ENCODE measurements at places on chromosomes 1 and 21.
A peak's percentile ranks its signal among the peaks of the same experiment; 100 is the strongest.

DNA sequence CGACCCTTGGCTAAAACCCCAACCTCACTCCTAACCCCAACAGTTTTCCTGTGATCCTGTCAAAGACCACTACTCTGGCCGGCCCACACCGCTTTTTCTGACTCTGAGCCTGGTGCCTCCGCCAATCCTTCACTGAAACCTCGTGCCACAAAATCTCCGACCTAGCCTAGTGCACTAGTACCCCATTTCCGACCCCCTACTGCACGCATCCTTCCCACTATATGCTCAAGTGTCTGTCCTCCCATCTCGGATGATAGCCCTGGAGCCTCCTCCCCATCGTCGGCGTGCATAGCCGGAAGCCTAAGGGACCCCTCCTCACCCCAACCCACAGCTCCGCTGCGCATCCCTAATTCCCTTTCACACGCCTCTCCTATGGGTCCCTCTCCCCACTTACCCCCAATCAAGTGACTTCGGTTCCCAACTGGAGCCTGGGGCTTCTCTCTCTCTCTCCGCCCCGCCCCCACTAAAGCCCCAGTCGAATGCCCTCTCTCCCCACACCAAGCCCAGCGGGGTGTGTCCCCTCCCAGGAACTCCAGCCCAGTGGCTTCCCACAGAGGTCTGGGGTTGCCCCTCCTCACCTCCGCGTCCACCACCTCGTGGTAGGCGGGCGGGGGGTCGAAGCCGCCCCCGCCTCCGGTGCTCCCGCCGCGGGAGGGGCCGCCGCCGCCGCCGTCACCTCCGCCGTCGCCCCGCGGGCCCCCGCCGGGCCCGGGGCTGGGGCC lies 791 bp downstream of the USP24 start:
- DNase-seq: no peak

DNA sequence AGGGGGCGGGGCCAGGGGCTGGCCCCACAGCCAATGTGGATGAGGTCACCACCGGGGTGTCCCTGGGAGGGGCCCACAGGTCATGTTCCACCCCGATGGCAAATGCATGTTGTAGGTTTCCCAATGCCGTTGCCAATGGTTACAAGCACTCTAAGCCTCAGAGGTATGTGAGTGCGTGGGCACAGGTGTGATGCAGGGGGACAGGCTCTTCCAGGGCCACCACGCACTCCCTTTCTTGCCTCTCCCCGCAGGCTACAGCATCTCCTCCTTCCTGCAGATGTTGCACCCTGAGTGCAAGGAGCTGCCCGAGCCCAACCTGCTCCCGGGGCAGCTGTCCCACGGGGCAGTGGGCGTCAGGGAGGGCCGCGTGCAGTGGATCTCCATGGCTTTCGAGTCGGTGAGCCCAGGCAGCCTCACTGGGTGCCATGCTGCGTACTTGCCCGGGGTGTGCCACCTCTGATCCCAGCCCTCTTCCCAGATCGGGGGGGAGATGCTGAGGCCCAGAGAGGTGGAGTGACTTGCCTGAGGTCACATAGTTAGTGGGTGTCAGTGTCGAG lies 52.4 kb downstream of the DISP3 start:
- no peak for DNase-seq

DNA sequence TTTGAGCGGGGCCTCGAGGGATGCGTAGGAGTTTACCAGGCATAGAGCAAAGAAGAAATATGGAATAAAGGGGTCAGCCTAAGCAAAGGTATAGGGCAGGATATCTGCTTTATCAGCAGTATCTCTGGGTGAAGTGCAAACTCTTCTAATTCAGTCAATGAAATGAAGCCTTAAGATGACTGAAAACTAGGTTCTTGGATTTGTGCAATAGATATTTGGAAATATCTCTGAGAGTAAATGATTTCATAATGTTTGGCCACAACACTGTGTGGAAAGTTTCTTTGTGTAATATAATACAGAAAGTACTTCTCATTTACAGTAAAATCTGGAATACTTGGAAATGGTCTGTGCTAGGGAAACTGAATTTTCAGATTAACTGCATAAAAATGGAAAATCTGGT lies 26.1 kb downstream of the KCNJ15 start:
- DNase-seq: no peak

GRCh38 chr1:160834945-160835565 lies 27.6 kb downstream of the CD244 start:
- no peak for DNase-seq

DNA sequence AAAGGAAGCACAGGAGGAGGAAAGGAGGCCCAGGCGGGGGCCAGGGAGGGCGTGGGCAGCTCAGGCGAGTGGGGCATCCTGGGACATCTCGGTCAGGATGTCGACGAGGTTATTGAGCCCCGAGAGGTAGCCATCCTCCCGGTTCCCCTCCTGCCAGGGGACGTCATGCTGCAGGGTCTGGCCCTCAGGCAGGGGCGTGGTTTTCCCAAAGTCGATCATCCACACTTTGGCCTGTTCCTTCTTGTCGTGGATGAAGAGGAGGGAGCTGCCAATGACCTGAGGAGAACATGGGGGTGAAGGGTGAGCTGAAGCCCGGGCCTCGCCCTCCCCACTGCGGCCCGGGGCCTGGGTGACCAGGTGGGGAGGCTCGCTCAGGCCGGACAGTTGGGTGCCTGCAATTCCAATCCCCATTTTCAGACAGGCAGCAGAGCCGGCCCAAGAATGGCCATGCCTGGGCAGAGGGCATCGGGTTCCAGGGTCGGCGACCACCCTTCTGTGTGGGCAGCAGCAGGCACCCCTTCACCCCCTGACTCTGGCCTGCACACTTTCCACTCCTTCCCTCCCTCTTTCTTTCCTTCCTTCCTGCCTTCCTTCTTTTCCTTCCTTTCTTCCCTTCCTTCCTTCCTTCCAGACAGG lies 86.2 kb downstream of the STUM start:
- no peak for DNase-seq

- no peak for DNase-seq
Measured at GRCh38 chr1:165225062-165225461, 131.5 kb downstream of the LMX1A start.

DNA sequence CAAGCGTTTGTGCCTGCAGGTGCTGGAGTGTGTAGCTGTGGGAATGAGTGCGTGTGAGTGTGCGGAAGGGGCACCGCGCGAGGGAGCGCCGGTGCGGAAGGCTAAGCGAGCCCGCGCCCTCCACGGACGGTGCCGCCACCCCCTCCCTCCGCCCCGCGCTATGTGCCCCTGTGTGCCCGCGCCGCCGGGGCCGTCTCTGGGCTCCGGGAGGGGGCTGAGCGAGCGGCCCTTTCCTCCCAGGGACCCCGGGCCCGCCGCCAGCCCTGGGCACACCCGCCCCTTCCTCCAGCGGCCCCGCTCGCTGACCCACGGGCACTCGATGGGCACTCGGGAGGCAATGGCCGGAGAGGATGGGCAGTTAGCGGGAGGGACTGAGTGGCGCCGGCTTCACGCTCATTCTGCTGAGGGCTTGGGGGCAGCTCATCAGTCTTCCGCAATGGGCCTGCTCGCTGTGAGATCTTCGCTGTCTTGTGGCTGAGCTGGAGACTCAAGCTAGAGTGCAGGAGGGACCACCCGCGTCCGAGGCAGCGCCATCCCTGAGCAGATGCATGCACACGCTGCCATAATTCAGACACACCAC lies 8.6 kb upstream of the ADGRB2 start:
- no peak for DNase-seq

DNA sequence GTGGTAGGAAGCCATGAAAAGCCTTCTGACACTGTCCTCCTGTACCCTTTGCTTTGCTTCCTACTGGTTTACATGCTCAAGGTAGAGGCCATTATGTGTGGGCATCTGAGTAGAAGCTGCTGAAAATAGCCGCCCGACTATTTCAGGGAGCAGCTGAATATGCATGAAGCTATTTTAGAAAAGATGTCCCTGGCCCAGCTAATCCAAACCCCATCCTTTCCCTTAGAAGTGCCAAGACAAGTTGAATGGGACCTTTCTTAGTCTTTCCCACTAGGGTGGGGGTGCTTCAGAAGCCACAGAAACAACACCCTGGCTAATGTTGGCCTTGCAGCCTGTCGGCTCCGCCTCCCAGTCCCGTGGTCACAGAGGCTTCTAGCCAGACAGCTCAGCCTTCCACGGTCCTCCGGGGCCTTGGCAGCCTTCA lies 205.1 kb upstream of the EDN2 start:
- DNase-seq: no peak

- DNase-seq: no peak
Measured at GRCh38 chr1:17123196-17124045, 4.2 kb upstream of the PADI2 start.

GRCh38 chr21:41926807-41927171 lies 27.0 kb downstream of the C2CD2 start:
- no peak for DNase-seq

- no peak for DNase-seq
Measured at GRCh38 chr1:208343226-208343625, 99.0 kb upstream of the PLXNA2 start.

DNA sequence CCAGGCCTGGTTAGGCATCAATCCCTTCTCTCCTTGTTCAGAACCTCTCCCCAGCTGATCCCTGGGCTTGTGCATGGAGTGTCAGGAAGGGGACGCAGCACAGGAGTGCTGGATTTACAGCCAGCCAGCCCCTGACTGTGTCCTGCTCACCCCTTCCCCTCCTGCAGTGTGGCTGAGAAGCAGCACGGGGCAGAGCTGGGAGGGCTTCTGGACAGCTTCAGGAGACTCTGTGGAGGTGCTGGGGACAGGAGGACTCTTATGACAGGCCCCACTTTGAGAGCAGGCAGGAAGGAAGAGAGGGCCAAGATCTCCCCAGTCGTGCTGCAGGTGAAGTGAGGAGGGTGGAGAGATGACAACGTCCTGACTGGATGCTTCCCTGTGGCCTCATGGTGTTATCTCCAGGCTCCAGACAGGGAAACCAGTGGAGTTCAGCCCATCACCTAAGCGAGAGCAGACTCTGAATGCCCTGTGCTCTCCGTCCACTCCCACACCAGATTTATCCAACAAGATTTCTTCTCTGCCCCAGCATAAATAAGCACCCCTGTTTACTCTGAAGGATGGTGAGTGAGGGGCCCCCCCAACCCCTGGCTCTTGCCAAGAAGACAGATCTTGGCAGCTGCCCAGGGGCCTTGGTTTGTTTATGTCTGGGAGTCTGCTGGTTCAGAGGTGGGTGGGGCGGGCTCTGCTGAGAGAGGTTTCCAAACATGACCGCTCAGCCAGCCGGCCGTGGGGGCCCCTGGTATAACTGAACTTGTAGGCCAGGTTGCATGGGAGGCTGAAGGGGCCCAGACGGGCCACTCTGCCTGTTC lies 21.3 kb downstream of the TMCC2 start:
- peak; percentile 60 for DNase-seq

DNA sequence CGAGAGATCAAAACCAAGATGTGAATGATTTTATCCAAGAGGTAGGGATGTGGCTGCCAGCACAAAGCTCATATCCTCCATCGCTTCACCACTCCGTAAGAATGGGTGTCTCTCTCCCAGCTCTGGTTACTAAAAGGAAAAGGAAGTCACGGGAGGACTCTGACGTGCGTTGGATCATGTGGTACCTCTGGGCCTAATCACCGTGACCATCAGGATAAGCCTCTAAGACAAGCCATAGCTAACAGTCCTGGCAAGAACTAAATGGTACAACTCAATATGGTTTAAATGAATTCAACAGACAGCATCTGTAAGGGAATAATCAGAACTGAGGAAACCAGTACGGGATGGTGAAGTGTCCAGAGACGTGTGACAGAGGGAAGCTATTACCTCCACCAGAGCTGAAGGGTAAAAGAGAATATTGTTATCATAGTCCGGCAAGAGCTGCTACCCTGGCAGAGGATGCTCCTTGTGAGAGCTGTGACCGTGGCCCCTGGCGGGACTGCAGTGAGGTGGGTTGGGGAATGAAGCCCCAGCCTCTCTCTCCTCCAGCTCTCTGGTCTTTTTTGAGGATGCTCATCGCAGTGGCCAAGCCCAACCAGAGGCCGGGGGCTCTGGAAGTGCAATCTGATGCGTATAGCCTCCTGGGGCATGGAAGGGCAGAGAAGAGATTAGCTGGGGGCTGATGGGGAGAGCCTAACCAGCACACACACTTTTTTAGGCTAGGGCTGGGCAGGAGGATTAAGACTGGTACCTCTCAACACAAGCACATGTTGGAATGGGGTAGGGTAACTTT lies 54.2 kb downstream of the KIAA1614 start:
- DNase-seq: no peak

DNA sequence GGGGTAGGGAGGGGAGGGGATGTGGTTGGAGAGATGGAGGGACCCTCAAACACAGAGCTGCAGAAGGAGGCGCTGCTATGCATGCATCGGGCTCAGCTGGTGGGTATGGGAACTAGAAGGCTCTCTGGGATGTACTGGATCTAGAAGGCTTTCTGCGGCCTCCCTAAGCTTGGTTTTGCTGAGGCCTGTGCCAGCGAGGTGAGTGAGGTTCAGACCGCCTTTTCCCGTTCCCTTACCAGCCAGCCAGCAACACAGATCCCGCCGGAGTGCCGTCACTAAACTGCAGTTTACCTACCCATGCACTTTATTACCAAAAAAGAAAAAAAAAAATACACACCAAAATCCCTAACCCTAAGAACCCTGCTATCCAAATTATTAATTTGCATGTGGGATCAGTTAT lies 180.2 kb downstream of the PRDM16 start:
- no peak for DNase-seq

DNA sequence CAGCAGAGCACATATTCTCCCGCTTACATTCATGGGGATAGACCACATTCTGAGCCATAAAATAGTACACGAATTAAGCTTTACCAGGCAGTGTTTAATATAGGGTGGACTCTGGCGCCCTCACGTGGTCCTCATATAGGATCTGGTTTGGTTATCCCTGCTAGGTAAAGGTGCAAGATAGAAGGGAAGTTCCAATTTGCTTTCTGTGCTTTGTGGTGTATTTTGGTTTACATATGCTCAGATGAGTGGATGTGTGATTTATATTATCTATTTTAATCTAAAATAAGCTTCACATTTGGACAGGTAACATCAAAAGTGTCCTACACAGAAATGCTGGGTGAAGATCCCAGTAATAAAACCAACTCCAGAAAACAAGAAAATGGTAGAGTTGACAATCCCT lies 3.6 kb downstream of the CR1 start:
- peak; percentile 46 for DNase-seq

DNA sequence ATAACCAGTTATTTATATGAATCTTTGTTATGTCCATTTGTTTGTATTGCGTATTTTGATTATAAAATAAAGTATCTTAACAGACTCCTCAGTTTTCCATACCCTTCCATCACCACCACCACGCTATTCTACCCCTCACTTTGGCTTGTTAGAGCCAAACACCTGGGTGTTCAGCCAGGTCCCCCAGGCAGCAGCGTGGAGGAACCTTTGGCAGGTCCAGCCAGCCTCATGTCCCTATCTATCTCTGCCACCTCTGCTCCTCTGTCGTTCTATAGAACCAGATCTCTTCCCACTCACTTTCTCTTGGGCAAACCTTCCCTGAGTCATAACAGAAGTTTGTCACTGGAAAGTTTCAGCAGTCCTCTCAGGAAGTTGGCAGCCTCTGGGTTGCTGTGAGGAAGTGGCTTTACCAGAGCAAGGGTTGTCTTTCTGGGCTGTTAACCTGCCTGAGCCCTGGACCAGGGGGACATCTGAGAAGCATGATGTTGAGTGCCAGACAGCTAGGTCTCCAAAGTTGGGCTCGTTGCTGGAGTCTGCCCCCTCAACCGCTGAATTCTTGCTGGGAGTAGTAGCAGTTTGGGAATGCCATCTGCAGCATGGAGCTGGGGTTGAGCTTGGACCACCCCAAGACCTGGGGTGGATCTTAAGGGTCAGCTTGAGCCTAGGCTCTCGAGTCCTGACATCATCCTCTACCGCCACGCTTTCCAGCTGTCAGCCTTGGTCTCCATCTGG lies 996 bp upstream of the SH3BGRL3 start:
- peak; percentile 32 for DNase-seq
